Muscle of back (tissue), 13 donors: ENCODE measurements at places on chromosomes 7 and 10. TPM values are rescaled to one million over a fixed set of nuclear protein-coding genes. Genes with fewer than 3 reads are reported as not detected.

GRCh38 chr7:16471933-16472332 is 6.4 kb upstream of the SOSTDC1 start:
- no peak for DNase-seq

DNA sequence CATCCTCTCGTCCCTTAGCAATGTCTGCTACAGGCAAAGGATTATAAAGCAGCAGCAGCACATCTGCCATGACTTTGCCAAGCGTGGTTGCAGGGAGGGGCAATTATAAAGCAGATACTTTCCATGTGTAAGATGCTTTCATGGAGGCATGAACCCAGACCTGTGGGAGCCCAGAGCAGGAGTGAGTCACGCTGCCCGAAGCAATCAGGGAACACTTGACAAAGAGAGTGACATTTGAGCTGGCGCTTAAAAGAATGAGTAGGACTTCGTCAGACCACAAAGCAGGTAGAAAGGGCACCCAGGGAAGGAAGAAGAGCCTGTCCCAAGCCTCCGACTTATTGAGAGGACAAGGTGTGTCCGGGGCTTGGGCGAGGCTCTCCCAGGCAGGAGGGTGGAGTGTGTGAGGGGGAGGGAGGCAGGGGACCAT is 147.2 kb downstream of the MYOF start:
- DNase-seq, result no peak

CHST15 gene
- polyA plus RNA-seq, result 14.7 TPM

DNA sequence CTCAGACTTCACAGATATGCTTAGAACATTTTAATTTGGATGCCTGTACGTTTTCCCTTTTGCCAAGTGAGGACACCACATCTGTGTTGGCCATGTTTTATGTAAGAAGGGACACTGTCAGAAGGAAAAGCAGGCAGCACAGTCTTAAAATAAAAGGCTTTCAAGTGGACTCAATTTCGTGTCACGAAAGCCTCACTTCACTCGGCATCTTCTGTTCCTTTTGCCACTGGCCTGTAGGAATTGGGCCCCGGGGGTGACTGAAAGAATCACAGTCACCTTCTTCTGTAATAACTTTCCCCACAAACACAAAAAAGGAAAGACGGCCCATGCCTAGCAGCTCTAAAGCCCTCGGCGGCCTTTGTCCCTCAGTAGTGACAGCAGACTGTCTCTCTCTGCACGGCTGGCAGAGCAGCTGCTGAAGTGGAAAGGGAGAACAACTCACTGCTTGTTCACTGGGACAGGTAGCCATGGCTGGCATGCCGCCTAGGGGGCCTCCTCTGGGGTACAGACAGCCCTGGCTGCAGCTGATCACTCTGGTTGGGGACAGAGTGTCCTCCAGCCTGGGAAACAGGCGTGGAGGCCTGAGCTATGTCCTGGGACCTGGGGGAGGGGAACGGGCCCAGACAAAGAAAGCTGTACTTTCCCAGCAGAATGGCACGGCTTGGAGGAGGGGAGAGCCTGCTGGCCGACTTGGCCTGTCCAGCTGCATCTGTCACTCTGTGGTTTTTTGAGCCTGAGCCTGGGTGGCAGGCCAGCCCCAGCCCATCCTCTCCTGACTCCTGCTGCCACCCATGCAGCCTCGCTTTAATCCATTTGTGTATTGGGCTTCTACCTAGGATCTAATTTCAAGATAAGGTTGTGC is 4.4 kb downstream of the RASSF4 start:
- DNase-seq, result peak; percentile 79

GLI3 gene
- 13.5 TPM for polyA plus RNA-seq

- peak; percentile 7 for DNase-seq
Measured at GRCh38 chr7:94513565-94513860, 3.9 kb downstream of the CASD1 start.

GRID2IP gene
- 0.25 TPM for polyA plus RNA-seq

CPA1 gene
- polyA plus RNA-seq, result 4.9 TPM

GRCh38 chr7:158958618-158959017 is 102.3 kb downstream of the DYNC2I1 start:
- no peak for DNase-seq

DNA sequence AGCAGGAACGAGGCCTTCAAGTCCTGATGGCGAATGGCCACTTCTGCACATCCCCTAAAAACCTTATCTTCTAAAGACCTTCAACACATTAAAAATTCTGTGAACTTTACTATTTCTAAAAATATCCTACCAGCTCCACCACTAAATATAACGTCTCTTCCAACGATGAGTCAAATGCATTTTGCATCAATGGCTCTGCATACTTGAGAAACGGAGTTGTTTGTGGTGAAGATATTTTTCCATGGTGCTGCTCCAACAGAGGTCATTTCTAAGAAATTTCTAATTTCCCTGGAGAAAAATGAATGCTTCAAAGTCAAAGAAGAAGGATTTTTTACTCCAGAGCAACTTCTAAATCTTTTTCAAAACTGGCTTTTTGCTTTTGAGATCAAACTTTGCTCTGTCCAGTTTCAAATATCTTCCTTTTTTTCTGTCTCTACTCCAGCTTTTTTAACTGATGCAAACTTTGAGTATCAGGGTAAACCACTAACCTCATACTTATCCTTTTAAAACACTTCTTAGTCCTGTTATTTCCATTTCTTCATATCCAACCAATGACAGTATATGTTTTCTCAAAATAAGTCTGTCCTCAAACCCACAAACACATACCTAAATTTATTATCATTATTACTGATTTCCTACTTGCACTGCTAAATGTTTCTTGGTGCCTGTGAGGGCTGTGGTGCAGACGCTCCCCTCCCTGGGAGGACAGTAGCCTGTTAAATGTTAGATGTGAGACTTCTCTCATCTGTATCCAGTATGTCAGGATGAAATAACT is 258.1 kb downstream of the KLF6 start:
- DNase-seq, result peak; percentile 87

DNA sequence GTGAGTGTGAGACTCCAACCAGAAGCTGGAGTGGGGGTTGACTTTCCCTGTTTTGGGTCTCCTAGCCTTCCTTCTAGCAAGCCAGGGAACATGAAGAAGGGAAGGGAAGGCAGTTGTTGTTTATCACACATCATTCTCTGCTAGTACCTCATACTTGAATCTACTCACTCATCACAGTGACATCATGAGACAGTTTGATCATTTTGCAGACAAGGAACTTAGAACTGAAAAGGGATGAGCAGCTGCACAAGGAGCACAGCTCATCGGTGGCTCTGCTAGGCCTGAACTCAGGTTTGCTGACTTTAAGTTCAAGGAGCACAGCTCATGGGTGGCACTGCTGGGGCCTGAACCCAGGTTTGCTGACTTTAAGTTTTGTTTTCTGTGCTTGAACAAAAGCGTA is 19.2 kb downstream of the PRXL2A start:
- DNase-seq, result no peak

DNA sequence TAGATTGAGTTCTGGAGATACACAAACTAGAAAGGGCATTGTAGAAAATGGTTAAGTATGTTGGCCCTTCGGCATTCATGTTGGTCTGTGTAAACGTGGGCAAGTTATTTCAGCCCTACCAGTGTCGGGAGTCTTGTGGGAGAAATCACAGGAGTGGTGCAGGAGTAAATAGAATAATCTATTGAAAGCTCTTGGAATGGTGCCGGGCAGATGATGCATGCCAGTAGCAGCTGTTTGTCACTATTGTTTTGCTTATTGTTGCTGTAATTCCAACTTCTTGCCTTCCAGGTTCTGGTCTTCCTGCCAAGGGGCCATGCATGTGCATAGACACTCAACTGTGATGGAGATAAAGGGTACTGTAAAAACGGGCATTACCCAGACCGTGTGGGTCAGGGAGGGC is 259.4 kb downstream of the CAMK1D start:
- DNase-seq, result no peak

- DNase-seq, result no peak
Measured at GRCh38 chr7:85224171-85224570, 37.3 kb upstream of the SEMA3D start.

DNA sequence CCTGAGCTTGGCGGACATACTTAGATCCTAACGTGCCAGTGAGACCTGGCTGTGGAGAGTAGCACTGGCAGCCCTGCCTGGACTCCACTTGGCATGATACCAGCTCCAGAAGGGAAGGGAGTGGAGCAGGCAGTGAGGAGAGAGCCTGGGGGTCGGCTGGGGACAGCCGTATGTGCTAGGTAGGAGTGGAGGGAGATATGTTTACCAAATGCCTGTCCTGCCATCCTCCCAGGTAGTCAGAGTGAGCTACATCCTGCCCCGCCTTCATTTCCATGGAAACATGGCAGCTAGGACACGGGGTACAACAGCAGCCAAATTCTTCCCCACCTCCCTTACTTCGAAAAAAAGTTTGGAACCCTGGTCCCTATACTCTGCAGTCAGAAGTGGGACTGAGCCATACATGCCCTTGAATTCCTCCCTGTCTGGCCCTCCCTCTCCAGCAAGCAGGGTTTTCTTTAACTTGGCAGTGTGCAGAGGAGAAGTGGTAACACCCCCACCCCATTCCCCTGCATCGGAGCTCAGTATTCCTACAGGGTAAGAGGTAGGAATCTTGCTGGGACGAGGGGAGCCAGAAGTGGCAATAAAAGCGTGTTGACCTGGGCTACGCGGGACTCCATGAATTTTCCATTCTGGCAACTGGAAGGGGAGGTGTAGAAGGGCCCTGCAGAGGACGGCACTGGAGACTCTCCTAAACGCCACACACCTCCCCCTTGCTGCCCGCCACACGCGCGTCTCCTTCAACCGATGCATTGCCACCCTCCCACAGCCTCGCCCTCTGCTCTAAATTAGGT is 20.0 kb upstream of the SMO start:
- DNase-seq, result peak; percentile 56
